ENCODE measurements at places on chromosomes 6 and 20. TPM values are rescaled to one million over a fixed set of nuclear protein-coding genes. Genes with fewer than 3 reads are reported as not detected.

DSP gene
- total RNA-seq = 176 TPM

RNF39 gene
- total RNA-seq = not detected

HLA-DRA gene
- 89.9 TPM for total RNA-seq

CALHM4 gene
- not detected for total RNA-seq

CFAP61 gene
- 0.96 TPM for total RNA-seq

TRIM31 gene
- total RNA-seq = not detected

KLC4 gene
- 30.8 TPM for total RNA-seq

PTK6 gene
- total RNA-seq = not detected

- no peak for DNase-seq
Observed at GRCh38 chr20:21575981-21576740, 62.3 kb upstream of the NKX2-2 start.

DNA sequence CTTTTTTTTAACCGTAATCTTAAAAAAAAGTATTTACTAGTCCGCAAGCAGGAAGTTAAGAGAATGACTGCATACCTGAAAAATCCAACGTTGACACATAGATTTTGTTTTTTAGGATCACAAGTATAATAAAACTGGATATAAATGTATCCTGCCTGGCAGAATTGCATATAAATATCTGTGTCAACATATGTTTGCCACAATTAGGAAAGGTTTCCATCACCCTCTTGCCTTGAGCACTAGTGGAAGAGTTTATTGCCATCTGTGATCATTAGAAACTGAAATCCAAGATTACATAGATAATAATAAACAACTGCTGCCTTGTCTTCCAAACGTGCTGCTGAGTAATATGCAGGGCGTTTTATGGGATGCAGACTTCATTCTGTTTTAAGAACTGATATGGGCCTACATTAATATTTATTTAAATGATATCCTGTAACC, 27.9 kb downstream of the PLEKHG1 start:
- no peak for DNase-seq

DNA sequence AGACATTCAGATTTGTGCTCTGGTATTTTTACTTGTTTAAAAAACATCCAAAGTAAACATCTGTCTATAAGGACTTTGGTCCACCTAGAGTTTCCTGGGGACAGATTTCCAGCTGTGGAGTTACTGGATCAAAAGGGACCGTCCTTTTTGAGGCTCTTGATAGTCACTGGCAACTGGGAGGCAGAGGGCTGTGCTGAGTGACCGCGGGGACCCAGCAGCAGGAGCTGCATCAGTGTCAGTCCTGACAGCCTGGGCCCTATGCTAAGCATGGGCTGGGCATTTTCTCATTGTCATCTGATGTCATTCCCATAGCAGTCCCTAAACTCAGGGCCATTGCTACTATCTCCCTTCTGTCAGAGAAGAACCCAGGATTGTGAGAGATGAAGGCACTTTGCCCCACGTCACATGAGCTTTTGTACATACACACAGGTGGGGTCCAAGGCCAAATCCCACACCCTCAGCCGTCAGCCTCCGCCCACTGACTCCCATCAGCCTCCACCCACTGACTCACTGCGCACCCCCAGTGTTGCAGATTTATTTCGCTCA, 293.8 kb downstream of the TAF4 start:
- no peak for DNase-seq

DNA sequence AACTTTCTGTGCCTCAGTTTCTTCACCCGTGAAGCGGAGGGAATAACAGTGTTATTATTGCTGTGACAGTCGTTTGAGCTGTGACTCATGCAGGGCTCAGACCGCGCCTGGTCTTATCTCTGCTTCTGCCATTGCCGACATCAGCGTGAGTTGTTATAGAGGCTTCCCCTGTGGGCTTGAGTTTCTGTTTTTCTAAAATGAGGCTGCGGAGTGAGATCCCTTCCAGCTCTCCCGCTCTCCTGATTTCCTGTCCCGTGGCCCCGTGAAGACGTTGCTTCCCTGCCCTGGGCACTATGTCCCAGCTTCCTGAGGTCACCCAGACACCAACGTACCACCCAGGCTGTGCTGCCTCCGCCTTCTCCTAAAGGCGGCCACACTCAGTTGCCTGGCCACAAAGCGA, 278.5 kb downstream of the BMP7 start:
- no peak for DNase-seq

GRCh38 chr20:4600308-4601014, 121.2 kb upstream of the PRND start:
- DNase-seq = no peak

- no peak for DNase-seq
Observed at GRCh38 chr20:6812530-6812929, 45.0 kb downstream of the BMP2 start.

DNA sequence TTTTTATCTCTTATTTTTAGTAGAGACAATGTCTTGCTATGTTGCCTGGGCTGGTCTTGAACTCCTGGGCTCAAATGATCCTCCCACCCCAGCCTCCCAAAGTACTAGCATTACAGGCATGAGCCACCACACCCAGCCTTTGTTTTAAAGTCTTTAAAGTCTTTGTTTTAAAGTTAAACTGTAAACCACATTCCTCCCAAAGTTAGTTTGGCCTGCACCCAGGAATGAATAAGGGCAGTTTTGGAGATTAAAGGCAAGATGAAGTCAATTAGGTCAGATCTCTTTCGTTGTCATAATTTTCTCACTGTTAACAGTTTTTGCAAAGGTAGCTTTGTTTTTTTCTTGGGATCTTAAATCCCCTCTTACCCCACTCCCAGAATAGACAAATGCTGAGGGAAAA, 63.8 kb downstream of the UBR2 start:
- DNase-seq = no peak

DNA sequence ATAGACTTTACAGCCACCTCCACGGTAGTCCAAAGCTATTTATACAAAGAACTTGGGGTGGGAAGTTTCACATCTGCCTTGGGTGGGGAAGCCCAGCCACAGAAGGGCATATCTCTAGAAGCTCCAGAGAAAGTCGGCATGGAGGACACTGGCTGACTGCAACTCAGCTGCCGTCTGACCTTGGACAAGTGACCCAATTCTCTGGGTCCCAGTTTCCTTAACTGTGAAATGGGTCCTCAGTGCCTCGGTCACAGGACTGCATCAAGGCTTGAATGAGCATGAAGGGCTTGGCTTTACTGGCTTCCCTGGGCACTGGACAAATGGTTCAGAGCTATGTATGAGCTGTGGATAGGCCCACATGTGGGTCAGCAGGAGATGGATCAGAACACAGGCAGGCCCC, 58.6 kb downstream of the NOL4L start:
- DNase-seq = no peak

DNA sequence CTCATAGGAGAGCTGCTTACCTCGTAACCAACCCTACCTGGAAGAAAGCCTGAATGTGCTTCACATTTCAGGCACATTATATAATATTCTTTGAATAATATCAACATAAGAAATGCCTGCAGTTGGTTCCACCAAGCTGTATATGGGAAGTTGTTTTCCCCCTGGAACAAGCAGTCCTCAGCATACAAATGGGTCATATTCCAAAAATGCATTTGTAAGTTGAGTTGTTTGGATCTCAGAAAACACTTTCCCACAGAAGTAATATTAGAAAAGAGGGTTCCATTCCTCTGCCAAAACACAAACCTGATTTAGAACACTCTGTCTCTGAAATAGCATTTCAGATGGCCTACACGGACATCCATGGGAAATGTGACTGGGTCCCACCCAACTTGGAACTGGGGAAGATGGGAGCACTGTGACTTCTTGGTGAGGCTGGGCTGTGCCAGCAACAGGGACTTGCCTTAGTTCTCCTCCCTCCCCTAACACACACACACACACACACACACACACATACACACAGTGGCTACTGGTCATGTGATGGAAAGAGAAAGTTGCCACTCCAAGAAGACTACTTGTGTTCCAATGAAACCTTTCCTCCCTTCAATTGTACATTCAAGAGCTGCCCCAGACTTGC, 11.4 kb upstream of the RCAN2 start:
- DNase-seq = no peak

DNA sequence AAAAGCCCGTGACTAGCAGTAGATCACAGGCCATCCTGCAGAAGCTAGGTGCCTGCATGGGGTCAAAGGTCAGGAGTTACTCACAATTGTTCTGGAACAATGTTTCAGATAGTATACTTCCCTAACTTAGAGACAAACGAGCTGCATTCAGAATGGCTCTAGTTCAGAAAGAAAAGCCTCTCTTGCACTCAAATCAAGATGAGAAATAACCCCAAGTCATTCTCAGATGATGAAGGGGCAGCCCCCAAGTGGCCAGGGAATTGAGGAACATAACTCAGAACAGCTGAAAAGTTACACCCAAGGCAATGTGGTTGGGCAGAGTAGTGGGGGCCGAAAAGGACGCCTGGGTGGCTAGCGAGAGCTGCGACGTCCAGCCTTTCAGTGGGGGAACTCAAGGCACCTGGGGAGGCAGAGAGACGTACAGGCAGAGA, 27.8 kb downstream of the FYN start:
- no peak for DNase-seq

GRCh38 chr6:45808917-45809316, 206.7 kb downstream of the CLIC5 start:
- no peak for DNase-seq
